ENCODE measurements at places on chromosomes 7 and 10. TPM values are rescaled to one million over a fixed set of nuclear protein-coding genes. Genes with fewer than 3 reads are reported as not detected.
A peak's percentile ranks its signal among the peaks of the same experiment; 100 is the strongest.

- H3K27ac ChIP-seq, result no peak overlapping the region
- H3K27me3 ChIP-seq, result peaks cover 37% of the 10 kb centered on the region
- DNase-seq, result no peak
- no peaks in the 10 kb centered on the region for H3K4me1 ChIP-seq
- no peaks in the 10 kb centered on the region for H3K36me3 ChIP-seq
- H3K4me3 ChIP-seq, result no peak overlapping the region
Observed at GRCh38 chr10:97086530-97086929, 99.2 kb downstream of the SLIT1 start.

GRCh38 chr10:55820478-55820877 lies 540.6 kb downstream of the ZWINT start:
- no peaks in the 10 kb centered on the region for H3K27me3 ChIP-seq
- H3K4me1 ChIP-seq, result no peaks in the 10 kb centered on the region
- DNase-seq, result no peak

DNA sequence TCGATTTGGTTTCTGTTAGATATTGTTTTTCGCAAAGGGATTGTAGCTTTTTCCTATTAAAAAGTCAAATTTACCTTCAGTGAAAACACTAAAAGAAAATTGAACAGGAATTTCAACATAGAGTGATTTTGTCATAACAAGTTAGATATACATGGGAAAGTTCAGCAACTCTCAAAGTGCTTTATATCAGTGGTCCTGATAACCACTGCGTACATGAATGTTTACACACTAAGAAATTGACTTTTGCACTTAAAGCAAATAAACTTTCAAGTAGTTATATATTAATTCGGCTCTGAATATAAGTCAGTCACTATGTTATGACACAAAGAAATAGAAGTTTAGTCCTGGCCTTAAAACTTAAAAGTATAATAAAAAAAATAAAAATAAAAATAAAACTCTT lies 101.3 kb upstream of the DKK1 start:
- DNase-seq, result no peak
- no peaks in the 10 kb centered on the region for H3K36me3 ChIP-seq
- H3K4me1 ChIP-seq, result no peaks in the 10 kb centered on the region
- no peak overlapping the region for H3K27ac ChIP-seq

DNA sequence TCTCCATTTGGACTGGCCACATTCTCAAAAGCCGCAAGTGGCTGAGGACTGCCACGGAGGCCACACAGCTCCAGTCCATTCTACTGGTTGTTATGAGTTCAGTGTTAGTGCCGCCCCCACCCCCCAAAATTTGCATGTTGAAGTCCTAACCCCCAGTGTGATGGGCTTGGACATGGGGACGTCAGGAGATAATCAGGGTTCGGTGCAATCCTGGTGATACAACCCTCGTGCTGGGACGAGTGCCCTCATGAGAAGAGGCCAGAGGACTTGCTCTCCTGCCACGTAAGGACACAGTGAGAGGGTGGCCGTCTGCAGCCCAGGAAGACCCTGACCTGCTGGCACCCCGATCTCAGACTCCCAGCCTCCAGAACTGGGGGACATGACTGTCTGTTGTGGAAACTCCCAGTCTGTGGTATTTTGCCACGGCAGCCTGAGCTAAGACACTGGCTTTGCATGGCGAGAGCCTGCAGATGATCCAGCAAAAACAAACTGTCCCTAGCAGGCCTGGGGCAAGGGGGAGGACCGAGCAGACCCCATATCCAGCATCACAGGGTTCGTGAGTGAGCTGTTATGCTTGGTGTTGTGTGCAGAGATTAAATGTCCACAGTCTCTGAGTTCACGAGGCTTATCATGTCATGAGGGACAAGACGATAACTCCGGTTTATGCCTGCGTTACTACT lies 41.5 kb upstream of the INSIG1 start:
- DNase-seq, result no peak
- H3K4me3 ChIP-seq, result no peak overlapping the region
- H3K27me3 ChIP-seq, result peaks cover 30% of the 10 kb centered on the region

DNA sequence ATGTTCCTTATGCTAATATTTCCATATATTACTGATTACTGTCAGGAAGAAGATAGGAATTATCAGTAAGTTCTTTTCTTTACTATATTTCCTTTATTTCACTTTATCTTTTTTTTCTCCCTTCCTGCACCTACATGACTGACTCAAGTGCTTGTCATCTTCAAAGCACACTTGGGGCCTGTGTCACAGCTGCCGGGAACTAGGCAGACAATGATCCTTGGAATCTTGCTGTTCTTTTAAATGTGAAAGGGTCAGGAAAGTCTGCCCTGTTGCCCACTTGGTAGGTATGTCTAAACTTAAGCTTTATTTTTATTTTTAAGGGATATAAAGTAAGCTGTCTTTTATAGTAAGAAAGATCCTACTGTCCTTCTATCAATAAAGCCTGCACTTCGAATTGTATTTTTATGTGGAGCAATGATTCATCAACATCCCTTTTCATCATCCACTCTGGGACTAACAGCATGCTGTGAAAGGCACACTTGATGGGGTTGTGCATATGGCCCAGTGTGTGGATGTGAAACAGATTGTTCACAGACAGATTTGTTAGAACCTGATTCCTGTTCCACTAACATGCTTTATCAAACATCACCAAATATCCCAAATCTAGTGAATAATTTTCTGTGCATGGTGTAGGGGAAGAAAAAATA lies 556.9 kb downstream of the DNAJB9 start:
- no peak overlapping the region for H3K27ac ChIP-seq
- no peaks in the 10 kb centered on the region for H3K4me1 ChIP-seq
- H3K36me3 ChIP-seq, result no peaks in the 10 kb centered on the region
- no peak for DNase-seq
- H3K4me3 ChIP-seq, result no peak overlapping the region

DNA sequence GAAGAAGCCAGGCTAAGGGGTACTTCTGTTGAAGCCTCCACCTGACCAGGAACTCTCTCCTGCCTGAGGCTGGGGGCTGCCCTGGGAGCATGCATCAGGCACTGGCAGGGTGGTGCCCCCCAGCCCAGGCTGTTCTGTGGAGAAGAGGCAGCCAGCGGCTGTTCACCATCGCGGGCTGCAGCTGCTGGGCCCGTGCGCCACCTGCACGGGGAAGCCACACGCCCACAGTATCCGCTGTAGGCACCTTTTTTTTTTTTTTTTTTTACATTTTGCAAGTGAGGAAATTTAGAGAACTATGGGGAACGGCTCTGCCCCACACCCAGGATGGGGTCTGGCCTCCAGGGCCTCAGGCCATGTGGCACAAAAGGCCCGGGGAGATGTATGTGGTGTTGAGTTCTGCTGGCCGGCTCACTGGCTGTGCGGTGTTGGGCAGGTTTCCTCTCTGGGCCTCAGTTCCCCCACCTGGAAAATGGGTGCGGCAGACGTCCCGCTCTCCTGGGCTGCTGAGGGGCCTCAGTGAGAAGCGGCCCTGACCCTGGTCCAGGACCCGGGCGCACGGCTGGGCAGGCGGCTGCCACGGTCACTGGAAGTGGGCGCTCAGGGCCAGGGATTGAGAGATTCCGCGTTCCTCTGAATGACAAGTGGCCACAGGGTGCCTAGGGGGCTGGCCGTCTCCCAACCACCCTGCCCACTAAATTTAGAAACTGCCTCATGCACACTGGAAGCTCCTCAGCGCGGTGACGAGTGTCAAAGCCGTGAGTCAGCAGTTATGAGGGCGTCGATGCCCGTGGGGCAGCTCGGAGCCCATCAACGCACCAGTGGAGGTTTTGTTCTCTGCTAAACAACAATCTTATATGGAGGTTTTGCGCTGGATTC lies 8.8 kb upstream of the INTS1 start:
- DNase-seq, result peak; percentile 52
- H3K4me1 ChIP-seq, result peaks cover 20% of the 10 kb centered on the region

DNA sequence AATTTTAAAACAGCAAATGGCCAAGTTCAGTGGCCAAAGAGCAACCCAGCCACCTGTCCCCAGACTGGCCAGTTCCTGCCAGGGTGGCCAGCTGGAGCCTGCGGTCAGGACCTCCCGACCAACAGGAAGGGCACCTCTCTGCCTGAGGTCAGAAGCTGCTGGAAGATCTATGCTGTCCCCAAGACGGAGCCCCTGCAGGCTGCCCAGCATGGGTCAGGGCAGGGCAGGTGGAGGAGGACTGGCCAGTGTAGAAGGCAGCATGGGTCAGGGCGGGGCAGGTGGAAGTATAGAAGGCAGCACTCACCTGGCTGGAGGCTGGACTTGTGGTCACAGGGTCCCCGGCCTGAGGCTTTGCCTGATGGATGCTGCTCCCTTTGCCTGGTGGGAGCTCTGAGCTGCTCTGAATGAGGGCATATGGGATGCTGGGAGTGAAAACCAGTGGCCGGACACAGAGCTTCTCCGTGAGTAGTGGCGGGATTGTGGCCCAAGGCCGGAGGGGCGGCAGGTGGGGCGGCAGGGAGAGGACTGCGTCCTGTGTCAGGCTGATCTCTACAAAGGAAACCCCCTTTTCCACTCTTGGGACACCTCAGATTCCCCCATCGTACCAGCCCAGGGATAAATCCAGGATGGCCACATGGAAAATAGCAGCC lies 229.2 kb downstream of the TCERG1L start:
- H3K27ac ChIP-seq, result no peak overlapping the region
- H3K27me3 ChIP-seq, result no peaks in the 10 kb centered on the region
- H3K4me3 ChIP-seq, result no peak overlapping the region
- no peak for DNase-seq
- no peaks in the 10 kb centered on the region for H3K36me3 ChIP-seq

The LEP gene
- not detected for total RNA-seq

DNA sequence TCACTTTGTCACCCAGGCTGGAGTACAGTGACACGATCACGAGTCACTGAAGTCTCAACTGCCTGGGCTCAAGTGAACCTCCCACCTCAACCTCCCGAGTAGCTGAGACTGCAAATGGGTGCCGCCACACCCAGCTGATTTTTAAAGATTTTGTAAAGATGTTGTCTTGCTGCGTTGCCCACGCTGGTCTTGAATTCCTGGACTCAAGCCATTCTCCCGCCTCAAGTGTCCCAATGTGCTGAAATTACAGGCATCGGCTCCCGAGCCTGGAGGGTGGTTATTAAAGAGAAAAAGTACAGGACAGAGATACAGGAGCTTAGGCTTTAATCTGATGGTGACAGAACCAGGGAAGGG lies 55.1 kb downstream of the KCTD7 start:
- DNase-seq, result no peak
- no peaks in the 10 kb centered on the region for H3K27me3 ChIP-seq
- H3K4me3 ChIP-seq, result peak overlapping the region; percentile 32
- H3K36me3 ChIP-seq, result peaks cover 13% of the 10 kb centered on the region

DNA sequence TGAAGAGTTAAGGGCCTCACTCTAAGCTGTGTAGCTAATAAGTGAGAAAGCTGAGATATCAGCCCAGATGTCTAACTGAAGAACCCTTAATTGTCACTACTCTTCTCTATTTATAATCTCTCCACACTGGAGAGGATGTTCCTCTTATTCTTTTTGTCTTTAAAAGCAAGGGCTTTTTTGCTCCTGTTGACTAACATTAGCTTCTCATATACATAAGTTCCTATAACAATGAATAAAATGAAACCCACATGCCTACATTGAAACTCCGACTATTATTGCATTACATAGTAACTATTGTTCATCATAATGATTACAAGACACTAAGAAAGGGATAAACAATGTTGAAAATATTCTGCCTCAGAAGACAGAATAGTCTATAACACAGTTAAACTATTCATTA lies 67.1 kb downstream of the GNAT3 start:
- no peaks in the 10 kb centered on the region for H3K27me3 ChIP-seq
- no peaks in the 10 kb centered on the region for H3K36me3 ChIP-seq
- DNase-seq, result no peak
- H3K4me3 ChIP-seq, result no peak overlapping the region
- no peak overlapping the region for H3K27ac ChIP-seq
- H3K4me1 ChIP-seq, result no peaks in the 10 kb centered on the region

DNA sequence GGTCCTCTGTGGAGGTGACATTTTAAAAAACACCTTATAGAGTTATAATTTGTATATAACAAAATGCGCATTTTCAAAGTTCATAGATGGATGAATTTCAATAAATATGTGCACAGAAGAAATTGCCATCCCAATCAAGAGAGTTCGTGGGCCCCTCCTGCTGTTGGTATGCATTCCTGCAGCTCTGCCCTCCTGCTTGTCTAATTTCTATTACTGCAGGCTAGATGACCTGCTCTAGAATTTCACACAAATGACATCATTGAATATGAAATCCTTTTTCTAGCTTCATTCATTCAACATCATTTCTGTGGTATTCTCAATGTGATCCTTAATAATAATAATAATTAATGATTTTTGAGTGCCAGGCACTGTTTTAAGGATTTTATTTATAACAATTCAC lies 348.2 kb downstream of the SDK1 start:
- no peaks in the 10 kb centered on the region for H3K36me3 ChIP-seq
- H3K4me3 ChIP-seq, result no peak overlapping the region
- no peak for DNase-seq
- H3K4me1 ChIP-seq, result no peaks in the 10 kb centered on the region
- peaks cover 2% of the 10 kb centered on the region for H3K27me3 ChIP-seq

DNA sequence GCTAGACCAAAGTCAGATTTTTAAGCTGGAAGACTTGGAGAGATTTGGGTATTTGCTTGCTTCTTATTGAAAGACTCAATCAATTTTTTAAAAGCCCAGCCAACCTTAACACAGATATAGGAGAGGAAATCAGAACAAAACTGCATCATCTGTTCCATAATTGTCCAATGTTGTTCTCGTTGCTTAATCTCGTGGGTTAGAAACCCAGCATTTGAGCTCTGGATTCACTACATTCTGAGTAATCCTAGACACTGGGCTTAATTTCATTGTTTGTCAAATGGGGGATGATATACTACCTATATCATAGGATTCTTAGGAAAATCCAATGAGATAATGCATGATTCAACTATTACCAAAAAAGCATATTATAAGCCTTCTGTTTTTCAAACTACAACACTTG lies 48.9 kb downstream of the CALD1 start:
- no peak overlapping the region for H3K4me3 ChIP-seq
- DNase-seq, result no peak
- H3K4me1 ChIP-seq, result no peaks in the 10 kb centered on the region
- H3K36me3 ChIP-seq, result no peaks in the 10 kb centered on the region
- H3K27ac ChIP-seq, result no peak overlapping the region

The IFIT1B gene
- total RNA-seq, result 0.15 TPM

The GTPBP10 gene
- total RNA-seq, result 28.3 TPM
